Neural progenitor cell (in vitro differentiated cells): ENCODE measurements at places on chromosomes 4 and X. TPM values are rescaled to one million over a fixed set of nuclear protein-coding genes. Genes with fewer than 3 reads are reported as not detected.

- no peak overlapping the region for H3K4me3 ChIP-seq
- no peaks in the 10 kb centered on the region for H3K27me3 ChIP-seq
- DNase-seq, result no peak
Measured at GRCh38 chr4:36056136-36056535, 188.2 kb downstream of the ARAP2 start.

DNA sequence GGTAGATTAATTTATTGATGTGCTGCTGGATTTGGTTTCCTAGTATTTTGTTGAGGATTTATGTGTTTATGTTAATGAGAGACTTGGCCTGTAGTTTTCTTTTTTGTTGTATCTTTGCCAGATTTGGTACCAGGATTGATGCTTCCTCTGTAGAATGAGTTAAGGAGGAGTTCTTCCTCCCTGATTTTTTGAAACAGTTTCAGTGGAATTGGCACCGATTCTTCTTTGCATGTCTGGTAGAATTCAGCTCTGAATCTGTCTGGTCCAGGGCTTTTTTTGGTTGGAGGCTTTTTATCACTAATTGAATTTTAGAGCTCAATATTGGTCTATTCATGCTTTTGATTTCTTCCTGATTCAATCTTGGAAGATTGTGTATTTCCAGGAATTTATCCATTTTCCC lies 174.0 kb upstream of the NDST4 start:
- no peak overlapping the region for H3K4me3 ChIP-seq
- no peaks in the 10 kb centered on the region for H3K36me3 ChIP-seq
- no peak for DNase-seq
- no peak overlapping the region for H3K27ac ChIP-seq
- no peaks in the 10 kb centered on the region for H3K4me1 ChIP-seq
- H3K27me3 ChIP-seq, result no peaks in the 10 kb centered on the region

- H3K36me3 ChIP-seq, result no peaks in the 10 kb centered on the region
- H3K4me1 ChIP-seq, result no peaks in the 10 kb centered on the region
- H3K27ac ChIP-seq, result no peak overlapping the region
- DNase-seq, result no peak
- no peaks in the 10 kb centered on the region for H3K27me3 ChIP-seq
Measured at GRCh38 chrX:9327747-9328145, 137.1 kb upstream of the TBL1X start.

DNA sequence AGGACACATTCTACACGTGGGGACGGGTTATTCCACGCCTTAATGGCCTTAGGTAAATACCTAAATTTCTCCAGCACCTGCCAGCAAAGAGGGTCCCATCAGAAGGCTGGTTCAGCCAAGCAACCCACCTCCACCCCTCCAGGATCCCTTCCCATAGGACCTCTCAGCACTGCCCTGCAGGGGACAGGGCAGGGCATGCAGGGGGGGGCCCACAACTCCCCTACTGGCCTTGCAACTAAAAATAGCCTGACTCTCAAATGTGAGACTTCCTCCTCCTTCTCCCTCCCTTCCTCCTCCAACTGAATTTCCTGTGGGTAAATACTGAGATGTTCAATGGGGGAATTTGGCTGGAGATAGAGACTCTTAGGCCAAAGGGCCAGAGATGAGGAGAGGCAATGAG lies 6.3 kb downstream of the LAS1L start:
- H3K27ac ChIP-seq, result no peak overlapping the region
- DNase-seq, result no peak
- H3K36me3 ChIP-seq, result no peaks in the 10 kb centered on the region

Gene ADAMTS3
- 2.0 and 2.1 TPM in 2 replicates for total RNA-seq
